KG1 (cell line): ENCODE measurements at places on chromosomes 1 and 21.
A peak's percentile ranks its signal among the peaks of the same experiment; 100 is the strongest.

DNA sequence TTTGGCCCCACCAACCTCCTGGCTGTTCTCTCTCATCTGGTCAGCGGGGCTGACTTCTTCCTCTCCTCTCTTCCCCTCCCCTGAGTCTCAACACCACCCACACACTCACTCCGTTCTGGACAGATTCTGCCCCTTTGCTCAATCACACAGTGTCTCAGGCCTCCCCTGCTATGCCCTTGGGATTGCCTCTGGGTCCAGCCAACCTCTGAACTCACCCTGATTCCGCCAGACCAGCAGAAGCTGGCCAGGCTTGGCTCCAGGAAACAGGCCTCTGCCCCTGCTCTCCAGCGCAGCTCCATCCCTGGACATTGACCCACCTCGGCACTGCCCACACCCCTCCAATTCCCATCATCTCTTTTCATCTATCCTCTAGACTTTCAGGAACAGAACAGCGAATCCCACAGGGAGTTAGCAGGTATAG lies 22.1 kb downstream of the AHDC1 start:
- no peak for DNase-seq

- no peak for DNase-seq
These were observed at the start of gene CASZ1 for GRCh38 chr1:10796029-10796944. Gene CASZ1 (minus strand): TSS chr1:10796646. CDS start chr1:10693889, 102,757 bp downstream.

- no peak for DNase-seq
These were observed 971 bp upstream of the RNF2 start for GRCh38 chr1:185044387-185044786.

GRCh38 chr1:37495875-37496274 lies 18.7 kb downstream of the MEAF6 start:
- DNase-seq, result no peak

GRCh38 chr1:44820328-44821239 lies 12.3 kb downstream of the BTBD19 start:
- DNase-seq, result no peak

DNA sequence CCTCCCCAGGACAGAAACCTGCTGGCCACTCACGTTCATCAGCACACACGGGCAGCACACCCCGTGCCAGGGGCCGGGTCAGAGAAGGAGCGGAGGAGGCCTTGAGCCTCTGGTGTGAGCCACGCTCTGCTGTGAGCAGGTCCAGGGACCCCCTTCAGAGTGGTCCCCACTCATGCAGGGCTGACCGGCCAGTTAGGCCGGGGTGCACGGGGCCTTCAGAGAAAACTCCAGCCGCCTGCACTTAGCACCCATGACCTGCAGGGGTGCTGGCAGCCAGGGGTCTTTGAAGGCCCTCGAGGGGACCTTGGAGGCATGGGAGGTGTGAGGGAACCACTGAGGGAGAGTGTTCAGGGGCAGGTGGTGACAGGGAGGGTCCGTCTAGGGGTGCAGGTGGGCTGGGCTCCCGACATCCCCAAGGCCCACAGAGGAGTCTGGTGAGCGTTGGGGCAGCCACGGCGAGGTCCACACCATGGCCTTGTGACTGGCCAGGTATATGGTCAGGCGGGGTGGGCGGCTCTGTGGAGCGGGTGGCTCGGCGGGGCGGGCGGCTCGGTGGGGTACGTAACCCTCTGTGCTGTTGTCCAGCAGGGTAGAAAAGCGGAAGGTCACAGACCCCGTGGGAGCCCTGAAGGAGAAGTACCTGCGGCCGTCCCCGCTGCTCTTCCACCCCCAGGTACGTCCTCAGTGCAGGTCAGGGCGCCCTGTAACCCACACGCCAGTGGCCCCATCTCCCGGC lies 40.3 kb upstream of the ARHGEF16 start:
- no peak for DNase-seq

GRCh38 chr1:32764826-32765569 lies 52.2 kb downstream of the YARS1 start:
- no peak for DNase-seq

DNA sequence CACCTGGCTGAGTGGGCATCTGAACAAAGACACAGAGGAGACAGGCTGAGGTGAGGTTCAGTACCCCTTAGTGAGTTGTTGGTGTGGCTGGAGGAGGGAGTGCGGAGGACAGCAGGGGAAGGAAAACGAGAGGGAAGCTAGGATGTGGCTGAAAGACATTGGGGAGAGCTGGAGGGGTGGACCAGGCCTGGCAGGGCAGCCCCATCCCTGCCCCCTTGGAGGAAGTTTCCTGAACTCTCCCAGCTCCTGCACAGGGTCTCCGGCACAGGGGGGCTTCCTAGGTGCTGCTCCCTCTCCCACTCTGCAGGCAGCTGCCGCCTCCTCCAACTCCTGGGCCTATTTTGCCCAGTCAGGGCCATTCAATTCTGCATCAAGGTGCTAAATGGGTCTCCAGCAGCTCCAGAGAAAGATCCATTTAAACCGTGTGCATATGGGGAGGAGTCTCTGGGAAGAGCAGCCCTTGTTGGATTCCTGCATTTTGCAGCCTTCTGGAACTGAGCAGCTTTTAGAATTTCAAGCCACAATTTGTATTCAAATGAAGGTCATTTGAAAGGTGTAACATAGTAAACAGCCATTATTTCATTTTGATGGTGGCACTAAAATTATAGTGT lies 193.9 kb downstream of the CAMTA1 start:
- no peak for DNase-seq

DNA sequence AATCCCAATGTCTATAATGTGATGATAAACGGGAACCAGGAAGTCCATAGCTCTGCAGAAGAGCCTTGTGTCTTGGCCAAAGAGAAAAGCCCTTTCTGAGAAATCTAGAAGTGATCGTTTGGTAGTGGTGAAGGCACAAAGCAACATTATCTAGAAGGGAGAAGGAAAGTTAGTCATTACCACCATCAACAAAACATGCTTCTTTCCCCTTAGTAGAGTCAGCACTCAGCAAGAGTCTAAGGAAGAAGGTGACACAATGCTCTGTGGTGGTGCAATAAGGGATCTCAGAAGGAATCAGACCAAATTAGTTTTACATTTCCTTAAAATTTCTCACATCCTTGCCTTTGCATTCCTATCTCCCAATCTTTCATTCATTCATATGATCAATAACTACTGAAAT lies 134.4 kb upstream of the PRDX6 start:
- no peak for DNase-seq

DNA sequence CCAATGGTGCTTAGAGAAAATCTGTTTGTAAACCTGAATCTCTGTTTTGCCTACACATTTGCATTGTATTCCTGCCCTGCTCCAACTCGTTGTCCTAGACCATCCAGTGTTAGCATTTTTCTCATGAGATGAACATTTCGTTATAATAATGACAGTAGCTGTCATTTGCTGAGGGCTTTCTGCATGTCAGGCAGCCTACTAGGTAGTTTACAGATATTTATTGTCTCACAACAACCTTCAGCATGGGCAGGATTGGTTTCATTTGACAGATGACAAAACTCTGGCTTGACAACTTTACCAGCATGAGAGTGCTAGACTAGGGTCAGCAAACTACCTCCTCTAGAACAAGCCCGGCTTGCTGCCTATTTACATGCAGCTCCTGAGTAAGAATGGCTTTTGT lies 10.1 kb downstream of the ST6GALNAC3 start:
- DNase-seq, result no peak

DNA sequence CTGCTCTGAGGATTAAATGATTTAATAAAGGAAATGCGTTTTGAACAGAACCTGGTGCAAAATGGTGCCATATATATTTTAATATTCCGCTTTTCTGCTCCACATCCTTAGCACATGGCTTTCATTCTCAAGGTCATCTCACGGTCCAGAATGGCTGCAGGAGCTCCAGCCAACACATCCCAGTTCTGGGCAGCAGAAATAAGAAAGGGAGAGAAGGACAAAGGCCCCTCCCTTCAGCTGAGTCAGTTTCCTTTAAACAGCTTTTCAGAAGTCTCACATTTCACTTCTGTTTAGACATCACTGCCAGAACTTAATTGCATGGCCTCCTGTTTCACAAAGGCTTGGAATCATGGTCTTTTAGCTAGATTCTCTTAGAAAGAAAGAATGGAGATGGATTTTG lies 75.2 kb upstream of the LRRN2 start:
- DNase-seq, result no peak

DNA sequence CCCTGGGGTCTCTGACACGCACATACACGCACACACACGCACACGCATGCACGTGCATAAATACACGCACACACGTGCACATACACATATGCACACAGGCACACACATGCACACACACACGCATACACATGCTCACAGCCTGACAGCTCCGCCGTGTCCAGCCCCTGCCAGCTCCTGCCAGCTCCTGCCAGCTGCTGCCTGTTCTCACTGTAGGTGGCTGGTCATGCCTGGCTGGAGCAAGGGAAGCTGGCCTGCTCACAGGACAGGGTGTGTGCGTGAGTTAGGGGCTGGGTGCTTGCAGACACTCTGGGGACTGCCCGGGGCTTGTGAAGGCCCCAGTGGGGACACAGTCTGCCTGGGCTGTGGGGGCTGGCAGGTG lies 4.9 kb downstream of the PLCH2 start:
- DNase-seq, result no peak

GRCh38 chr21:44084496-44085241 lies 22.5 kb upstream of the PWP2 start:
- DNase-seq, result no peak

- DNase-seq, result no peak
These were observed 40.8 kb downstream of the PRSS38 start for GRCh38 chr1:227856147-227856858.

- no peak for DNase-seq
These were observed 648 bp downstream of the EPHA8 start for GRCh38 chr1:22563671-22564602.

- no peak for DNase-seq
These were observed 13.6 kb upstream of the RGS4 start for GRCh38 chr1:163055531-163055930.

- DNase-seq, result no peak
These were observed 18.9 kb downstream of the FAAH start for GRCh38 chr1:46412893-46413595.

GRCh38 chr1:110189181-110189580 lies 20.9 kb upstream of the KCNC4 start:
- no peak for DNase-seq

DNA sequence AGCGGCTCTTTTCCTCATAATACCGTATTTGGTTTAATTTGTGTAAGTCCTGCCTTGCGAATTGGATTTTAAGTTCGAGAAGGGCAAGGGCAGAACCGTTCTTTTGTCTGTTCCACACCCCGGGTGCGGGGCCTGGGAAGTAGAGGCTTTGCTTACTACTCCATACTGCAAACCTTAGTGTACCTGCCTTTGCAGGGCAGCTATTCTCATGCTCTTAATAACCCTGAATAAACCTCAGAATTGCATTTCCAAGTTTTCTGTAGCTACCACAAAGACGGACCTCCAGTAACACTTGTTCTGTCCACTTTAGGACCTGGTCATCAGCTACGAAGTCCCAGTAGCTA lies 657 bp upstream of the HNRNPU start:
- DNase-seq, result peak; percentile 84

DNA sequence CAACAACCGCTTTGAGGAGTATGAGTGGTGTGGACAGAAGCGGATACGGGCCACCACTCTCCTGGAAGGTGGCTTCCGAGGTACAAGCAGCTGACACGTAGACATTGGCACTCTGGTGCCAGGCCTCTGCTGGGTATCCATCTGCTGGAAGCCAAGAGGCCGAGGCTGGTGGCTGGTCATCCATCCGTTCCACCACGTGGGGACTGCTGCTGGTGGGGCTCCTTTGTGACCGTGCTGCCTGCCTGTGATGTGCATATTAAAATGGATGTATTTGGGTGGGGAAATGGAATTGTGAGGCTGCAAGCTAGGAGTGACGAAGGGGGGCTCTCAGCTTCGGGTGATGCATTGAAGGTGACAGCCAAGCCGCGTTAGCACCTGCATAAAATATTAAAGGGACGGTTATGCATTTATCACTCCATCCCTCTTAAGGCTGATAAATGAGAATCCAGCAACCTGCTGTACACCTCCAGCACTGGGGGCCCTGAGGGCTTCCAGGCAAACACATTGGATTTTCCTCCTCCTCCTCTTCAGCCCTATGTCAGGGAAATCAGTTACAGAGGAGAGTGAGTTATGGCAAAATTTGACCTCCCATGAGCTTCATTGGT lies 38.1 kb downstream of the TMEM53 start:
- no peak for DNase-seq

DNA sequence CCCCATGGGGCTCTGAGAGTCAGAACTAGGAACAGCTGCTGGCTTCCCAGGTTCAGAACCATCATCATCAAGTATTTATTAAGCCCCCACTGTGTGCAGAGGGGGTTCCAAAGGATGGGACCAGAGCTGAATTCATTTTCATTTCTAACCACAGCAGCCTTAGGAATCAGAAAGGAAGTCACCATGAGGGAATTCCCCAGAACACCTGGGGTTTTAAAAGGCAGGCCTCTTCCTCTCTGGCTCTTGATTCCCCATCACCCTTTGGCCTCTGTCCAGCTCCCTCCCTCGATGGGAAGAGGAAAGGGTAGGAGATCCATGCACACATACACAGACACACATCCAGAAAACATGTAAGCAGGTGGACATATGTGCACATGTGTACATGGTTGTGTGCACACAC lies 1.3 kb upstream of the KCNN3 start:
- no peak for DNase-seq

DNA sequence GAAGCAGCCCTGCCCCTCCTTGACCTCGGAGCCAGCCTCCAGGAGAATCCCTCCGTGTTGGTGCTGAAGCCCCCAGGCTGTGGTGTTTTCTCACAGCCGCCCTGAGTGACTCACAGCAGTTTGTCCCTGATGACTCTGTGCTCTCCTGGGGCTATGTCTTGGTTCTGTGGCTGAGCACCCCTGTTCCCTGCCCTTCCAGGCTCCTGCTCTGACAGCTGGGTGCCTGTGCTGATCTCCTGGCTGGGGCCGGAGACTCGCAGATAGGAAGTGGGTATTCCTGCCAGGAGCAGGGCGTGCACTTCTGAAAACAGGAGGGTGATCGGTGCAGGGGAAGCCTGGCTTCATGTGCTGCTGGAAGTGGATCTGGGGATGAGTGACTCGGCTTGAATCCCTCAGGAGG lies 34.5 kb downstream of the POFUT2 start:
- DNase-seq, result no peak

GRCh38 chr1:225688345-225688744 lies 35.4 kb upstream of the ENAH start:
- DNase-seq, result no peak

DNA sequence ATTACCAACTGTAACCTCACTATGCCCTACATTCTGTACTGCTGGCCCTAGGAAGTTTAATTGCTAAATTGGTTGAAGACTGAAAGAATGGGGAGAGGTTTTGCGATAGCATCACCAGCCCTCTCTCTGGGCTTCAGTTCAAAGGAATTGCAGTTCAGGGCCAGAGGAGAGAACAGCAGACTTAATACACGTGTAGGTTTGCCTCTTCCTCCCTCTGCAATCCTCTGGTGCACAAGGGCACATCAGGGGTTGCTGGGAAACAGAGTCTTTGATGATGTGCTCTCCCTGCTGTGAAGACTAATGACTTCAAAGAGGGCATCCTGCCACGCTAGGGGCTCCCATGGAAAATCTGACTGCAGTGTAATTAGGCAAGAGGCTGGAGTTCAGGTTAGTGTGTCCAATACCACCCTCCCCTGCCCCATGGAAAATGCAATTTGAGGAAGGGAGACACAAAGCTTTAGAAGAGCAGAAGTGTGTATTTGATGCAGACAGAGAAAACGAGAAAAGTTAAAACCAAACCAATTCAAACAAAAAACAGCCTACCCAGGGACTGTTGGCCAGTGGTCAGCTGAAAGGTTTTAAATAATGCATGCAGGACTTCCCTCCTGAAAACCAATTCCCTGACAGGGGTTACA lies 167.9 kb downstream of the ASTN1 start:
- no peak for DNase-seq

- DNase-seq, result peak; percentile 2
These were observed 64.3 kb upstream of the TRABD2B start for GRCh38 chr1:48061162-48062136.

GRCh38 chr1:230555814-230556213 lies 86.5 kb upstream of the COG2 start:
- no peak for DNase-seq

GRCh38 chr21:46112725-46113215 lies 14.9 kb downstream of the COL6A2 start:
- DNase-seq, result no peak
